ENCODE measurements at places on chromosomes 2 and 18.

DNA sequence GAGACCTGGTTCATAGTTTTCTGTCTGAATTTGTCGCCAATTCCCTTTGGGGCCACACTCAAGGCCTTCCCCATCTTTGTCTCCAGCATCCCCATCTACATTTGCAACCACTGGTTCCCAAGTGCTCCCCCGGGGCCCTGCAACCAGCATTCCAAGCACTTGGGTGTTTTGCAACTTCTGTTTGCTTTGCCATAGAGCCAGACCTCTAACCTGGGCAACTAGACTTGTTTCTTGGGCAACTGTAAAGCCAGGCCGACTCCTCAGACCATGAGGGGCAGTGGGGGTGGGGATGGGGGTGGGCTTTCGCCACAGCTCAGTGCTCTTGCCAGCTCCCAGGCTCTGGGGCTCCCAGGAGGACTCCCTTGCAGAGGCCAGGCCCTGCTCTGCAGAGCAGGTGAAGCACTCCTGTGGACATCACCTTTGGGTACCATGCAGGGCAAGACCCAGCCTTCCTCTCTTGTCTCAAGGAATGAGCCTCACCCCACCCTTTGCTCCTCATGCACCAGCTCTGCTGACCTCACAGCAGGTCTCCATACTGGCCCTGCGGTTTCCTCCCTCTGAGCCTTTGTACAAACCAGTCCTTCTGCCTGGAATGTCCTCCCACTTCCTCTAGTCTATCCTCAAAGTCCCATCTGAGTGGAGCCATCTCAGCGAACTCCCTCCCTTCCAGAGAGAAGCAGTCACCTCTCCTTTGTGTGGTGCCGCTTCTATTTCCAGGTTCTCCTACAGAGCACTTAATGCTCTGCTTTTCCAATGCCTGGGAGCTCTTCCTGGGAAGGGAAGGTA lies 126.7 kb upstream of the MYCN start:
- DNase-seq = no peak

- DNase-seq = no peak
Measured at GRCh38 chr2:108219688-108220087, 20.1 kb upstream of the SULT1C3 start.

DNA sequence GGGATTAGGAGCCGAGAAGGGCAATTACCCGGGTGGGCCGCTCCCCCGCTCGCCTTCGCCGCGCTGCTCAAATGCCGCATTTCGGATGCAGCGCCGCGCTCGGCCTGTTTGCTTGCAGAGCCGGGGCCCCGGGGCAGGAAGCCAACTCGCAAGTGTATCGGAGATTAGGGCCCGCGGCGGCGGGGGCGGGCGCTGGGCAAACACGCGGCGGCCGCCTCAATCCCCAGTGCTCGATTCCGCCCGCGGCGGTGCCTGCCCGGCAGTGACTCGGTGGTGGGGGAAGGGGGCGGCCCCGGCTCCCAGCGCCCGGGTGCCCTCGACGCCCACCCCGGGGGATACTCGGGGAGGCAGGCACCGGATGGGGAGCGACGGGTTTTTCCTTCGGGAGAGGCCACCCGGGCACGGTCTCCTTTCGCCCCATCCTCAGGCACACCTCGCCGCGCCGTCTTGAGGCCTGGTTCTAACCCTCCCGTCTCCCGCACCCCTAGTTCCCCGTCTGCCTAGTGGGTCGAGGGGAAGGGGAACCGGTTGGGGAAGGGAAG lies 26.6 kb upstream of the NOTO start:
- DNase-seq = no peak

GRCh38 chr18:62420151-62420512 lies 95.0 kb downstream of the TNFRSF11A start:
- DNase-seq = no peak

DNA sequence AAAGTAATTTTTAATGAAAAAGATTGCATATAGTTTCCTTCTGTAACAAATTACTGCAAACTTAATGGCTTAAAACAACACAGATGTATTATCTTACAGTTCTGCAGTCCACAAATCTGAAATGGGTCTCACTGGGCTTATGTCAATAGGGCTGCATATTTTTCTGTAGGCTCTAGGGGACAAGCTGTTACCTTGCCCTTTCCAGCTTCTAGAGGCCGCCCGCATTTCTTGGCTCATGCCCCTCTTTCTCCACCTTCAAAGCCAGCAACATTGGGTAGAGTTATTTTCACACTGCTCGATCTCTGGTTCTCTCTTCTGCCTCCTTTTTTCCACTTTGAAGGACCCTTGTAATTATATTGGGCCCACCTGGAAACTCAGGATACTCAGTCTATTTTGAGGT lies 16.7 kb downstream of the COPS8 start:
- DNase-seq = no peak

DNA sequence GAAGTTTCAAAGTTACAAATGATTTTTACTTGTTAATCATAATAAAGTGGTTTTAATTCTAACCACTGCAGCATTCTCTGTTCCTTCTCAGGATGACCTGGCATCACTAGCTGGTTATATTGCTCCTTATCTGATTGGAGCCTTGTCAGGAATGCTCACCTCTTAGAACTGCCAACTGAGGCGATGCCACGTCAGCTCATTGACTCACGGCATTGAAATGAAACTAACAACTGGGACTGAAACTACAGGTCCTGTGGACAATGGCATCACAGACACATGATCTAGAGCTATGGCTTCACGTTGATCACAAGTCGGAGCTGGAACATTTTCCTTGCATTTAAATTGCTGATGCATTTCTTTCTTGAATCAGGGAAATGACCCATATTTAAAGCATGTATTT lies 54.9 kb upstream of the MAP2 start:
- peak; percentile 81 for DNase-seq

- no peak for DNase-seq
Measured at GRCh38 chr2:71513096-71513495, 59.7 kb downstream of the DYSF start.

DNA sequence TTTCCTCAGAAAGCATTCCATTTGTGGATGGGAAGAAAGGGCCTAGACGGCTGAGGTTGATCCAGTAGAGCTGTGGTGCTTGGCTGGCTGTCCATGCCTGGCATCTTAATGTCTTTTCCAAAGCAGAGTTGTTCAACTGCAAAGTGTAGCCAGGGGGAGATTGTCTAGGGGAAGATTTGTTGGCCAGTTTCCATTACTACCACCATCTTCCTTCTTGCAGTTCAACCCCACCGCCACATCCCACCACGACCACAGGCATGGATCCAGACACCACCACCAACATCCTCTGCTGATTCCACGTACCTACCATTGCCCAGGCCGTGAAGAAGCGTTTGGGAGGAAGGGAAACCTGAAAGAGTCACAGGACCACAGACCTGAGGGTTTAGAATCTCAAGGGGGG lies 50.7 kb upstream of the HAAO start:
- no peak for DNase-seq

GRCh38 chr2:28436525-28437051 lies 43.9 kb downstream of the FOSL2 start:
- DNase-seq = no peak

GRCh38 chr18:59455728-59456276 lies 96.7 kb upstream of the LMAN1 start:
- no peak for DNase-seq

GRCh38 chr18:42068030-42068429 lies 113.0 kb downstream of the PIK3C3 start:
- no peak for DNase-seq

DNA sequence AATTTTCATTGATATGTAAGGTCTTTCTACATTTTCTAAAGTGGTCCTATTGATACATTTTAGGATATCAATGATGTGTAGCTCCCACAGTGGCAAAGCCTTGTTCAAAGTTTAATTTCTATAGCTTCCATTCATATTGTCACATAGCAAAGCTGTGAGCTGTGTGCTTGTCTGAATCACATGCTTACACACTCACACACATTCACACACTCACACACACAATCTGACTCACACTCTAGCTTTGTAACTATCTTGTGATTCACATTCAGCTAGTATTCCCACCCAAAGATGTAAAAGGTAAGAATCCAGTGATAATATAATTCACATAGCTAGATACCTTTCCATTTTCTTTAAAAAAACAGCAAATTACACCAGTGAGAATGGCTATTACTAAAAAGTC lies 58.7 kb downstream of the MAPRE2 start:
- DNase-seq = no peak

DNA sequence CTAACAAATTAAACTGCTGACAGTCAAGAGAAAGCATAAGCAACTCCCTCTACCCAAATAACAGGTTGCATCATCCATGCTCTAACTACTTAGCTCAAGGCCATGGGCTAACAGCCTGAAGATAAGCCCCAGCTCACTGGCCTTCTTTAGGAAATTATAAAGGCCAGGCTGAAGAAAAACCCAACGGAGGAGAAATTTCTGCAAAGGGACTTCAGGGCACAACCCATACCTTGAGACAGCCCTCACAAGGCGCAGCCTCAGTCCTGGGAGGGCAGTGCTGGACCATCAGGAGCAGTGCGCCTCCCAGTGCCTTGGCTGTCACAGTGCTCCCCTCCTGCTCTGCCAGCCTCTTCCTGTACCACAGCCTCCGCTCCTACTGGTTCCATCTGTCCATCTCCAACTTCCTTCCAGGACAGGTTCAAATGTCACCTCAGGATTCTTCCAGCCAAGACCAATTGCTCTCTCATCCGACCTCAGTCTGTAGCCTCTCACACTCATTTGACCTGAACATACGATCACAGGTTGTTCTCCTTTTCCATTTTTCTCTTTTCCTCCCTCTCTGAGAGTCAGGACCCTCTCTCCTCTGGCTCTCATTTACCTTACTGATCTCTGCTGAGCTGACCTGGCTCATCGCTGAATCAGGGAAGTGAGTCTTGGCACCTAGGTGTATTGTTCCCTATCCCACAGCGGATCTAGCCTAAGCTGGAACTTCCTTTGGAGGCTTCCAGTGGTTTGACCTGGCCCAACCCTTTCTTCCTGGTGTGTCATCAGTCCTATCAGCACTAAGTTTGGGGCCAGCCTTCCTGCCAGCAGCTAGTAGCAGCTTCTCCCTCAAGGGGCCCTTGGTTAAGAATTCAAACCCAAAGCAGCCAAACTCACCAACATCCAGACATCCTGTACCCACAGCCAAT lies 1.9 kb downstream of the MCFD2 start:
- no peak for DNase-seq

Measured in NCI-H460 (cell line).